ENCODE measurements at places on chromosomes 2 and 18. TPM values are rescaled to one million over a fixed set of nuclear protein-coding genes. Genes with fewer than 3 reads are reported as not detected.

Gene C2orf72
- not detected for polyA plus RNA-seq

Gene CCDC85A
- 0.15 TPM for polyA plus RNA-seq

Gene IL18RAP
- polyA plus RNA-seq = 0.22 TPM

Gene NR4A2
- 177 TPM for polyA plus RNA-seq

Gene ACADL
- polyA plus RNA-seq = not detected

DNA sequence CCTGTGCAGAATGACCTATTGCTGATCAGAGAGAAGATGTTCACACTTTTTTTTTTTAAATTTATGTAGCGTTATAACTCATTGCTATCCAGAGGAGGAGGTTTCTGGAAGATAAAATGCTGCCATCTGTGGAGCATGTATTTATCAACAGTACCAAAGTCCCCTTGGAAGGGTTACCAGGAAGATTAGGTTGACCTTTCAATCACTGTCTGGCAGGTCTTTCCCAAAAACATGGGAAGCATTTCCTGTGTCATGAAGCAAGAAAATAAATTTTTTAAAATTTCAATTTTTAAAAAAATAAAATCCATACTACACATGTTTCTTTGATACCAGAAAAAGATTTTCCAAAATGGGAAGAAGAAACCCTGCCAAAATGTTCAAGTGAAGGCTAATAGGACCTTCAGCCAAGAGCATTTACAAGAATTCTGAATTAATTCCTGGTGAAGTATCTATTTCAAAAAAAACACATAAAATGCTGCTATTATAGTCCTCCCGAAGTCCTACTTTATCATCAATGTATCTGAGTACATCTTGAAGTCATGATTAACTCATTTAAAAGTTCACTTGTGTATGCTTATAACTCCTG, 143.9 kb upstream of the RND3 start:
- no peak for DNase-seq

DNA sequence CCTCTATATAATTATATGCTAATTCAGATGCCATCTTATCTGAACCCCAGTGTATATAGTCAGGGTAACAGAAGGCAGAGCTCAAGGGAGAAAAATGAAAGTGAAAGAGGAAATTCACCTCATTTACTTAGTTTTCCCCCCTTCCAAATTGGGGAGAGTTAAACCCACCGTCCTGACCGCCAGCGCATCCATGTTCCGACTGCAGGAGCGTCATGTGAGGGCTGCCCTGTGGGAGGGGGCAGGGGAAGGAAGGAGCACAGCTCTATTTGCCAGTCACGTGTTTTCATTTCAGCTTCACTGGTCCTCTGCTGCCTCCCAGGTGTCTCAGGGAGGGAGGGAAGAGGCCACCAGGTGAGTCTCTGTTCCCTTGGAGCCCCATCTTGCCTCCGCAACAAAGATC, 13.2 kb downstream of the CNNM4 start:
- DNase-seq = peak; percentile 75

GRCh38 chr2:149931486-149931885, 343.9 kb upstream of the MMADHC start:
- no peak for DNase-seq

- DNase-seq = no peak
Measured at GRCh38 chr2:217067787-217068186, 207.9 kb upstream of the TNP1 start.

DNA sequence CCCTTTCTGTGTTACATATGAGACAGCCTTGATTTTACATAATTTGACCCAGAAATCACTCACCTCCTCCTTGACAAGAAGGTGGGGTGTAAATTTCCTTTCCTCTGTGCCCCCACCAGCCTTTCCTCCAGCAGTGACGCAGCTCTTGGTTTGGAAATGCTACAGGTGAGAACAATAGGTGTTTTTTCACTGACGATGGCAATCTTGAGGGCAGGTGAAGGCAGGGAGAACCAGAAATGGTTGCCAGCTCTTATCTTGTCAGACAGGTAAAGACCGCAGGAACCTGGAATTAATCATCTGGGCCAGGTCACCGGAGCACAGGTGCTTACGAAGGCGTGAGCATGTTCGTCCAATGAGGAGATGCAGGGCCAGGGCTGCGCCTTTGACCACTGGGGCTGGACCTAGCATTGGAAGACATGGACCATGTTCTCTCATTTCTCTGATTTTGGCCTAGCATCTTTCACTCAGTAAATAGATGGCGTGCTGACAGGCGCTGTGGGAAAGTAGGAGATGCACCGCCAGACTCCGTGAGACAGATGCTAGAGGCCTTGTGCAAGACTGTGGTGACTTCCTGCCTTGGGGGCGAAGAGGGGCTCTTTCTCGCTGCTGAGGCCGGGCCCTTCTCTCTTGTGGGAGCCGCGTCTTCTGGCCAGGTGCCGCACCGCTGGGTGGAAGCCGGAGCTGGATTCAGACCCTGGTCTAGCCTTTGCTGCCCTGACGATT, 4.0 kb downstream of the CIDEA start:
- DNase-seq = no peak

DNA sequence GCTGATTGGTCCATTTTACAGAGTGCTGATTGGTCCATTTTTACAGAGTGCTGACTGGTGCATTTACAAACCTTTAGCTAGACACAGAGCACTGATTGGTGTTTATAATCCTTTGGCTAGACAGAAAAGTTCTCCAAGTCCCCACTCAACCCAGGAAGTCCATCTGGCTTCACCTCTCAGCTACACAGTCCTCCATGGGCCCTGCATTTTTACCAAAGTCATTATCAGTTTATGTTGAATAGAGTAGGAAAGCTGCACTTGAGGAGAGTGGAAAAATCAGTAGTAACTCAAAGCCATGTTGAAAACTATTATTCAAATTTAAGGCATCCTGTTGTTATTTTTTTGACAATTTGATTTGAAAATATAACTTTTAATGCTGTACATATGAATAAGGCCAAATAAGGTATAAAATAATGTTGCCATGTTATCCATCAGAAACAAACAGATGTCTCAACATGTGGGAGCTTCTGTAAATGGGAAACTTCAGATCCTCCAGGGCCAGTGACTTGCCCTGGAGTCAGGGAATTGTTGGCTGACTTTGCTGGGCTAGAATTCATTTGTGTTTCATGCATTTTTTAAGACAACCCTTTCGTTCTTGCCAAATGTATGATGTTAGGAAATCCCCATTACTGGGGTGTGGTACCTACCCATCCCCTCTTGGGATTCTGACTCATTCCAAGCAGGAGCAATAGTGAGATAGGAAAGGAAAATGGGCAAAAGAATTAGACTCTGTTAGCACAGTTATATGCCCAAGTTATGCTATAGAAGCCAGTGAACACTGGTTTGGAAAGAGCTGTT, 37.8 kb upstream of the CCDC195 start:
- DNase-seq = no peak

DNA sequence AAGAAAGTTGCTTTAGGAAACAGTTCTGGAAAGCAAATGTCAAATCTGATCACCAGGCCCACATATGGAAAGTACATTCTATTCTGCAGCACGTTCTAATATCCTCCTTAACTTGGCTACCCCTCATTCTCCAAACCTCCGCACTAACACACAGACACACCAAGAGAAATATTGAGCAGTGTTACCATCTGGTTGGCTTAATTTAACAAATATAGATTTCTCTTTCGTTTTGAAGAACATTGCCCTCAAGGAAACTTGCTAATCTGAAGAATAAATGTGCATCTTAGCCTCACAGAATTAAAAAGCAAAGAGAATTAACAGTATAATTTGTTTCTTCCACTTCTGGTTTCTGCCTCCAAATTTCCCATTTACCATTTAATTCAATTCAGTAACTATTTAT, 72.8 kb upstream of the TTC39C start:
- no peak for DNase-seq

DNA sequence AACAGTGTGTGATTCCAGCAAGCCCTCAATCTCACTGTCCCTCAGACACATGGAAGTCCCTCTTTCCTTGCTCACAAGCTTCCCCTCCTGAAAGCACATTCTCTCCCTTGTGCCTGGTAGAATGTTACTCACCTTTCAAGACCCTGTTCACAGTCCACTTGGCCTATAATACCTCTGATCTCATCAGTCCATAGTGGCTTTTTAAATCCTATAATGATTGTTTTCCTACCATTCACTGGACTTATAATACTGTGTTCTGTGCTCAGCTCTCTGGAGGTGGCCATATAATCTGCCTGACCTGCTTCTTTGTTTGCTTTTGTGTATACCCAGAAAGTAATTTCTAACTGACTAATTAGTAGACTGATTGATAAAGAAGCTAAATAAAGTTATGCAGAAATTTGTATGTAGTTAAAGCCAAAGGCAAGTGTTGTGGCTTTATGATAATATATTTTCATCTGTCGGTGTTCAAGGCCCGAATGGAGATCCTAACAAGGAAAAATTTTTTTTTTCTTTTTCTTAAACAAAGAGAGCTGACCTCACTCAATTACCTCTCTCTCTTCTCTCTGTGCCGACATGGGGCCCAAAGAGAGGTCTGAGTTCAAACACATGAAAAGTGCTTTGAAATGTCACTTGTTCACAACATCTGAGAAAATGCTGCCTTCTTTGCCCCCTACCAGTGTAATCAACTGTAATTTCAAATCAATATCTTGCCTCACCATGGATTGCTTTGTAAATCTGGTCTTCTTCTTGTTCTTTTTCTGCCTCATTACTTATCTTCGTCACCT, 1033.0 kb upstream of the PIK3C3 start:
- no peak for DNase-seq

DNA sequence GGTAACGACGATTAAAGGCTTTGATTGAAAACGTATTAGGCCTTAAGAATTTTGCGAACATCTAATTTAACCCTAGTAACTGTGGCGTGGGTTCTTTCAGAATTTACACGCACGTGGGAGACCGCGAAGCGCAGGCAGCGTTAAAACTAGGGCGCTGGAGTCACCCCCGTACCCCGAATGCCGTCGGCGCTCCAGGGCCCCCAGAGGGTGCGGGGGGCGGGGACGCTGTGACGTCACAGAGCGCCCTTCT, 673 bp upstream of the SMCHD1 start:
- peak; percentile 93 for DNase-seq

- DNase-seq = no peak
Measured at GRCh38 chr2:189274361-189274760, 94.8 kb upstream of the COL5A2 start.

DNA sequence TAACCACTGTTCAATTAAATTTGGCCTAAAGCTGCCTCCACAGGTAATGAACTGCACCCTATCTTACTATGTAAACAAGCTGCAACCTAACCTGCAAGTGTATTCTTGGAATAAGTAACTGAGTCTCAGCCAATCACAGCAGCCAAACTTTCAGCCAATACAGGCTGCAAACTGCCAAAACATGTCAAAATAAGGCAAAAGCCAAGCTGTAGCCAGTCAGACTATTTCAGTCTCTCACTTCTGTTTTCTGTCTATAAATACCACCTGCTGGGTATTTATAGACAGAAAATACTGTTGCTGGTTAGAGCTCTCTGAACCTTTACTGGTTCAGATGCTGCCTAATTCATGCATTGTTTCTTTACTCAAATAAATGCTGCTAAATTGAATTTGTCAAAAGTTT, 14.3 kb downstream of the C2orf76 start:
- DNase-seq = peak; percentile 57

DNA sequence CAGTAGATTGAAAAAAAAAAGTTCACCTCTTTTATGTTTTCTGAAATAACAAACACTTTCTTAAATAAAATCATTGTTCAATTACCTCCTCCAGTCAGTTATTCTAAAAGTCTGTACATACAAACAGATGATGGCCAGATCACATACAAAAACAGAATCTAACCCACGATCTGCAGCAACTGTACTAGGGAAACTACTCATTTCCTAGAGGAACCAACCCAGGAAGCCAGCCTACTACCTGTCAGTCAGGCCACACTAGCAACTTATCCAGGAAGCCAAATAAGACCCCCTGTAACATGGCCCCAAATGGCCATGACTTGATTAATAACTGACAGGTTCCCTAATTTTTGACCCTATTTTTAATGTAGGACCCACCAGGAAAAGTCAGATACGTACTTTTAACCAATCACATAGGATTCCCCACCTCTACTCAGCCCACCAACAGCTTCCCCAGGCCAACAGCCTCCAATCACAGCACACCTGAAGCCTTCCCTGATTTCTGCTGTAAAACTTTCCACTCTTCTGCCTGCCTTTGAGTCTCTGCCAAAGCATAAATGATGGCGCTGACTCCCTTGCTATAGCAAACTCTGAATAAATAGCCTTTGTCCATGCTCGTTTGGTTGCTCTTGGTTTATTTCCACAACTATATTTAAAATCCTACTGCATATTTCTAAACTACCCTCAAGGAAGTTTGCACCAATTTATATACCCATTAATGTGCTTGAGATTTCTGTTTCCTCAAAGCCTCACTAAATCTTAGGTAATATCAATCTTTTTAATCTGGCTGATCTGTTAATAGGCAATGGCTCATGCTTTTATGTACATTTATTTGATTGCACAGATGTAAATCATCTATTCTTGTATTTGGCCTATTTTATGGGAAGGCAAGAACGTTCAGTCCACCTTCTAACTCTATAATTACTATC, 486.4 kb downstream of the FBXO15 start:
- no peak for DNase-seq

DNA sequence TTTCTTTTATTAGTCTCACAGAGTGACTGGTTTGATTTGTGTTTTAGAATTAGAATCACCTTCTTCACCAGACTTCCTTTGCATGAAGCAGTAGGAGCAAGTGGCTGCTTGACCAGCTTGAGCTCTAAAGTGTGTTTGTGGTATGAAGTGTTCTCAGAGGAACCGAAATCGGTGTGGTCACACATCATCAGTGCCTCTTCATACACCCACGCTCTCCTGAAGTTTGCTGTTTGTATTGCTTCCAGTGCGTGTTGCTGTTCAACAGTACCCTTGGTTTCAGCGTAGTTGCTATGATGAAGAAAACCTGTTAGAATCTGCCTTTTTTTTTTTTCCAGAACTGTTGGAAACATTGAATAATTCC, 77.9 kb downstream of the LIMS1 start:
- DNase-seq = peak; percentile 88

DNA sequence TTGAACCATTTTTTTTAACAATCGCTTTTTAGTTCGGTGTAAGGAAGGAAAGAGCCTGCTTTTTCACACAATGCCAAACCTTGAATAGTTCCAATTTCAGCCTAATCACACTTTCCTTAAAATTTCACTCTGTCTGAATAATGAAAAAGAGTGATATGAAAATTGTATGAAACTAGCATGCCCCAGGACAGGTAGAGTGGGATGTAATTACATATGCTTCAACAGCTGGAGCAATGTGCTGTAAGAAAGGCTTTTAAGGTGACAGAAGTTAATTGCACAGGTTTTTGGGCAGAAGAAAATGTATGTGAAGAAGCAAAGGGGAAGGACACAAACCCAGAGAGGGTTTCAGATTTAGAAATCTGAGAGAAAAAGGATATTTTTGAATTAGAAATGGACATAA, 184.0 kb downstream of the DSC3 start:
- no peak for DNase-seq

DNA sequence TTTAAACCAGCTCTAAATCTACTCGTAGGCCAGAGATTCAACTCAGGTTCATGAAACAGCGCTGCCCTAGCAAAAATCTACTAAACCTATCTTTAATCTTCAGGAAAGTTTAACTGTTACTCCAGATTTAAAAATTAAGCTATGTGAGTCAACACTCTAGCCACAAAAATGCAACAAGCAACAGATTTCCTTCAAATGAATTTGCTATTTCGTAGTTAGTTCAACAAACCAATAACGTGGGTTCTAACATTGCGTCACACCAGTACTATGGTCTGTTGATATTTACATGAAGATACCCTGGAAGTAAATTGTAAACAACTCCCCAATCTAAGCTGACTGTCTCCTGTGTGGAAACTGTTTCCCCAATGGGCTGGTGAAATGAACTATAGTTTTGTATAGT, 71.2 kb downstream of the FIGN start:
- no peak for DNase-seq

- peak; percentile 52 for DNase-seq
Measured at GRCh38 chr18:9103376-9103873, 926 bp downstream of the NDUFV2 start.

- DNase-seq = no peak
Measured at GRCh38 chr2:236171680-236172254, 3.6 kb upstream of the GBX2 start.

Data from B cell (primary cell).